D341Med (cell line): ENCODE measurements at places on chromosomes 2 and 18.

DNA sequence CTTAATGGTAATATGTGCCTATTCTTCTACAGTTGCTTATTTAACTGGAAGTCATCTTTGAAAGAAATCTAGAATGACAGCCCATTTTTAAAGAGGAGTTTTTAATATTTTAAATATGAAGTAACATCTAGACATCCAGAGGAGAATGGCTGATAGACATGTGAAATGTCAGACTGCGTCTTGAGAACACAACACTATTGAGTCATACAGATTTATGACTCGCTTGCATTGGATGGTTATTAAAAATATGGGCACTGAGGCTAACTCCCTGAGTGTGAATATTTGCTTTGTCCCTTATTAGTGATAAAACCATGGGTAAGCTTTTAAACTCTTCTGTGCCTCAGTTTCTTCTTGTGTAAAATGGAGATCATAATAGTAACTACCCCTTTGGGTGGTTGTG is 22.9 kb downstream of the TDRD15 start:
- no peak for DNase-seq

DNA sequence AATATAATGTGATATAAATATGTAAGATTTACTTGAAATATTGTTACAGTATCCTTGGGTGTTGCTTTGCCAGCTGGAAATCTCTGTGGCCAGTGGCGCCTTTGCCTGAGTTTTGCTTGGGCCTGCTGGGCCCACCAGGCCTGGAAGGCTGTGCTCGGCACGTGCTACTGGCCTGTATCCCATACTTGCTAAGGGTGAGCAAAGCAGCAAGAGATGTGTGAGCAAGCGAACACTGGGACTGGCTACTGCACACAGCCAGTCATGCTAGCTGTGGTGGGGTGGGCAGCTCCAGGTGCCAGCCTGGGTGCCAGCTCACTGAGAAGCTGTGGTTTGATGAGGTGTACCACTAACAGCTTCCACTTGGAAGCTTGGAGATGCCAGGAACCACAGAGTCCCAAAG is 299.1 kb upstream of the GALNT5 start:
- DNase-seq, result no peak

DNA sequence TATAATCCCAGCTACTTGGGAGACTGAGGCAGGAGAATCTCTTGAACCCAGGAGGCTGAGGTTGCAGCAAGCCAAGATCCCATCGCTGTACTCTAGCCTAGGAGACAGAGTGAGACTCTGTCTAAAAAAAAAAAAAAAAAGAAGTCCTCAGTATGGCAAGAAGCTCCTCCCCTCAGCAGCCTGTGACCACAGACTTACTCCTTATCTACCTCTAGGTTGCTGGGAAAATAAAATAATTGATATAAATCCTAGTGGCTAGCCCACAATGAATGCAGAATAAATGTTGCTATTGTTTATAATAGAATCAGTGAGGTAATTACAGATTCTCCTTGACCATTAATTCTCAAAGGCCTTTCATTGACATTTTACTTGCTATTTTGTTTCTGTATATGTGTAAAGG is 70.6 kb downstream of the IRS1 start:
- no peak for DNase-seq

DNA sequence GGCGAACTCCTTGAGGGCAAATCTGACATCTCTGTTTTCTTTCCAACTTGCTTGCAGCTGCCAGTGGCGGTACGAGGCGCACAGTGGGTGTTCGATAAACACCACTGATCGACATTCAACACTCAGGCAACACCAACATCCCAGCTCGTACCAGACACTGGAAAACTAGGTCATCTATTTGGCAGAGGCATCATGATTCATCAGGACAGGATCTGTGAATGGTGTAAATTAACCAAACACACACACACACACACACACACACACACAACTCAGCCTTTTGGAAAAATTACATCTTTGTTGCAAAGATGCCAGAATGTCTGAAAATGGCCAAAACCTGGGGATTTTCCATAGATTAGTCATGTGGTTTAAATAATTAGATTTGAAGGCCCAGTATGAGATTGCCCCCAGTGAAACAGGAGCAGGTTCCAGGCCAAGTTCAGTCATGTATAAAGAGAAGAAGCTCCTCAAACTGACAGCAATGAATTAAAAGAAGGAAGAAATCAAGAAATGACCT is 150.5 kb upstream of the NCKAP5 start:
- no peak for DNase-seq

DNA sequence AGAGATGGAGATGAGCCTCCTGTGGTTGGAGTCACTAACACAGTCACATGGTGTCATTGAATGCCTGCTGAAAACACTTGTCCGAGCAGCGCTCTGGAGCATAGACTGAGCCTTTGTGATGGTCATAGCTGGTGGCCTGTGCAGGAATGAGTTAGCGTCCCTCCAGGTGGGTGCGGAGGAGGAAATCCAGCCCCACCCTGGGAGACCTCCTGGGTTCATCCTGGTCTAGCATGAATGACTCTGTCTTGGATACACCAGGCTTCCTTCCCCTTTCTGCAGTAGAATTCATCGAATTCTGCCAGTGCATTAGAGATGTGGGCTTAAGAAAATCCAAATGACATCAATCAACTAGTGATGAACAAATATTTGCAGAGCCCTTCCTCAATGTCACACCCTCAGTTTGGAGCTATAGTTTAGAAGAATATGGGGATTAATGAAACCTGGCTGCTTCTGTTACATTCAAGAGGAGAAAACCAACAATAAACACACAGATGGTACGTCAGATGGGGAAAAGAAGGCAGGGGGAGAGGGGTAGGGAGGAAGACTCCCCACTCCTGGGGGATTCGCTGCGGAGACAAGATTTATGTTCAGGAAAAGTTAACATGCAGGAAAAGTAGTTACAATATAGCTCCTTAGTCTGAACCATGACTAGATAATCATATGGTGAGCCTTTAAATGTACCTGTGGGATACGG is 136.7 kb downstream of the DDX1 start:
- no peak for DNase-seq

DNA sequence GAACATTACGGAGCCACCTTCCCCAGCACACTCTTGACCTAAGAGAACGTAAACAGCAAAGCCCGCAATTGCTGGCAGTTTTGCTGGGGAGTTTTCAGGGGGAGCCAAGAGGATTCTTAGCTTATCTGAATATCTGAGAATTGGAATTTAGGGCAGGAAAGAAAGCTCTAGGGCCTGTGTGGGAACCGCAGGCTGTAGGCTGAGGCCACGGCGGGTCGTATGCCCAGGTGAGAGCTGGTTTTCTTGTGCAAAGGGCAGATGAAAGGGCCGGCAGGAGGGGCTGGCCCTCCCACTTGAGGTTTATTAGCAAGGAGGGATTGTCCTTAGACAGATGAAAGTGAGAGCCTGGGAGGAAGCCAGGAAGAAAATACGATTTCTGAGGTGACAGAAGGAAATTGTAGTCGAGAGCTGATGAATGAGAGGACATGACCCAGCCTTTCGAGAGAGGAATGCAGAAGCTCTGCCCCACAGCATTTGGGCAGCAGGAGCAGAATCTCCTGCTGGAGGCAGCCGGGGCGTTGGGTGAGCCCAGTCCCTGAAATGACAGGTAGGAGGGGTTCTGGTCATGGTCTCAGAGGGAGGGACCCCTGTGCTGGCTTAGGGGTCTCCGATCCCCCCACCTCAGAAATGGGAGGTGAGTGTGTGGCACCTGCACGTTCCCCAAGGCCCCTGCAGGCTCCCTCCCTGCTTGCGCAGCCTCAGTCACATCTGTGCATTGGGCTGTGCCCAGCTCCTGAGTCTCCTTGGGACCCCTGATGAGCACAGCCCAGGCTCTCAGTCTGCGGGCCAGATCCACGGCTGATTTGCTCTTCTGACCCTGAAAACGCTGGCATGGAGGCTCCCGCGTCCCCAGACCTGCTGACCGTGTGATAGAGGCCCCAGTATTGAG is 61.1 kb downstream of the CABLES1 start:
- peak; percentile 58 for DNase-seq

GRCh38 chr2:177667626-177668025 is 275.1 kb downstream of the AGPS start:
- DNase-seq, result no peak

DNA sequence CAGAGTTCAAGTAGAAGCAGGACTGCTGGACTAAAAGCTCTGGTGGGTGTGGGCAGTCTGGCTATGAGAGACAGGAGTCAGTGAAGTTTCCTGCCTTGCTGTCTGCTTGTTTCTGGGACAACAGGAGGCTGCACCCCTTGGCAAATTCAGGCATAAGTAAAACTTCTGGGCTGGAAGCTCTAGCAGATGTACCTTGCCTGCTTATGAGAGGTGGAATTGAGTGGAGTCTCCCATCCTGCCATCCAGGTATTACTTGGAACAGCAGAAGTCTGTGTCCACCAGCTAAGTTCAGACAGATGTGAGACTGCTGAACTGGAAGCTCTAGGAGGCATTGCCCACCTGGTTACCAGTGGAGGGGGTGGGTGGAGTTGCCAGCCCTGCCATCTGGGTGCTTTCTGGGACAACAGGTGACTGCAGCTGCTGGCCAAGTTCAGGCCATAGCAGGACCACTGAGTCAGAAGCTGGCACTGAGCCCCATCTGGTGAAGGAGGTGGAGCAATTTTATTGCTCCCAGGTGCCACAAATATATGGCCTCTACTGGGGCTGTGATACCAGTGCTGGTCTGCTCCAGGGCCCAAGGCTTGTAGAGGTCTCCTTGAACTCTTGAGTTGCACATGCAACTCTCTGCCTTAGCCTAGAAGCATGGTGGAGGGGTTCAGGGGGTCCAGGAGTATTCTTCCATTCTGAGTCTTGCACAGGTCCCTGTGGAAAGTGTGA is 199.4 kb upstream of the FN1 start:
- no peak for DNase-seq

GRCh38 chr2:99879481-99879880 is 262.9 kb downstream of the AFF3 start:
- DNase-seq, result no peak

DNA sequence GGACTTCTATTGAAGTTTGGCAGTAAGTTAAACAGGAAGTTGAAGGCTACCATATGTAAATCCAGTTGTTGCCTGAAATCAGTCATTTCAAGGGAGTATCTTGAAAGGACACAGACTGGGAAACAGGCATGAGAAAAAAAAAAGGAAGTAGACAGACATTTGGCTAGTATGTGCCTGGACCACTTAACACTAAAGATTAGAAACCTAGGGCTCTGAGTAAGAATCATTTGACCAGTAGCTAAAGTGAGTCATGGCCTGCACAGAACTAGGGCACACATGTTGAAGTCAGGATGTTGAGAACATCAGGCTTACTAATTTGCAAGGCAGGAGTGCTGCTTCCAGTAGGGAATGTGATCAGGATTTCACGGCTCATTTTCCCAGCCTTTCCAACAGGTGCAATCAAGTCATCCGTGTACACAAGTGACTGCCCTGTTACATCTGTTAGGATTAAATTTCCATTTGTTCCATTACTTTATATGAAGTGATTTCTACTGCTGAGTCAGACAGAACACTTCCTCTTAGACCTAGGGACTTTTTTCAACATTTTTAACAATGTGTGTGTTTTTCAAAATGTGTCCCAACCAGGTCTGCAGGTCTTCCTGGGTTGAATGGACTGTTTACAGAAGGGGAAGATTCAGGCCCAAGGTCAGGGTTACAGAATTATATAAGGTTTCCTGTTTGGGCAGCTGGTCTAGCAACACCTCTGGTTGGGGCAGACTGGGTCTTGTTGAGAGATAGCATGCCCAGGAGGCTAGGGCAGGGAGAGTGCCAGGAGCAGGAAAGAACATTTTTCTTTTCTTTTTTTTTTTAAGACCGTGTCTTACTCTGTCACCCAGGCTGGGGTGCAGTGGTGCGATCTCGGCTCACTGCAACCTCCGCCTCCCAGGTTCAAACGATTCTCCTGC is 145.6 kb downstream of the TGIF1 start:
- no peak for DNase-seq
